Non-pigmented ciliary epithelial cell (primary cell): ENCODE measurements at places on chromosomes 13 and 19.
A peak's percentile ranks its signal among the peaks of the same experiment; 100 is the strongest.

- no peak for DNase-seq
These were observed 906 bp upstream of the CYP4F11 start for GRCh38 chr19:15935167-15935702.

DNA sequence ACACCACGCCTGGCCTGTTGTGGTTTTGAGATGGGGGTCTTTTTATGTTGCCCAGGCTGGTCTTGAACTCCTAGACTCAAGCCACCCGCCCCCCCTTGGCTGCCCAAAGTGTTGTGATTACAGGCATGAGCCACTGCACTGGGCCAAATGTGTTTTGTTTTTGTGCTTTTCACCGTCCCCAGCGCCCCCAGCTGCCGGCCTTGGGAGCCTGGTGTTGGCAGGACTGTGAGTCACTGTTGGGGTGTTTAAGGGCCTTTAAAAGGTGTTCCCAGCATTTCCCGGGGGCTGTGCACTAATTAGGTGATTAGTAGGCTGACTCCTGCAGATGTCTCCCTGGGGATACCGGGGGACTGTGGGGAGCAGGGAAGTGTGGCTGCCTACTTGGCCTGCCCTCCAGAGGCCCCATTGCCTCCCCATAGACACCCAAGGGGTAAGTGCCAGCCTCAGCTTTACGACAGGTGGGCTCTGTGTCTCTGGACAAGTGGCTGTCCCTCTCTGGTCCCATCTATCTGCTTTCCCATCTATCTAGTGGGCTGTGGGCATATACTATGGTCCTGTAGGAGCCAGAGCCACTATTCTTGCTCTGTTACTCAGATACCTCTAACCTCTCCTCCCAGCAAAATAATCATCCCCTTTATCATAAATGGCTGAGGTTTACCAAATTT is 11.8 kb upstream of the TLE5 start:
- DNase-seq = no peak

DNA sequence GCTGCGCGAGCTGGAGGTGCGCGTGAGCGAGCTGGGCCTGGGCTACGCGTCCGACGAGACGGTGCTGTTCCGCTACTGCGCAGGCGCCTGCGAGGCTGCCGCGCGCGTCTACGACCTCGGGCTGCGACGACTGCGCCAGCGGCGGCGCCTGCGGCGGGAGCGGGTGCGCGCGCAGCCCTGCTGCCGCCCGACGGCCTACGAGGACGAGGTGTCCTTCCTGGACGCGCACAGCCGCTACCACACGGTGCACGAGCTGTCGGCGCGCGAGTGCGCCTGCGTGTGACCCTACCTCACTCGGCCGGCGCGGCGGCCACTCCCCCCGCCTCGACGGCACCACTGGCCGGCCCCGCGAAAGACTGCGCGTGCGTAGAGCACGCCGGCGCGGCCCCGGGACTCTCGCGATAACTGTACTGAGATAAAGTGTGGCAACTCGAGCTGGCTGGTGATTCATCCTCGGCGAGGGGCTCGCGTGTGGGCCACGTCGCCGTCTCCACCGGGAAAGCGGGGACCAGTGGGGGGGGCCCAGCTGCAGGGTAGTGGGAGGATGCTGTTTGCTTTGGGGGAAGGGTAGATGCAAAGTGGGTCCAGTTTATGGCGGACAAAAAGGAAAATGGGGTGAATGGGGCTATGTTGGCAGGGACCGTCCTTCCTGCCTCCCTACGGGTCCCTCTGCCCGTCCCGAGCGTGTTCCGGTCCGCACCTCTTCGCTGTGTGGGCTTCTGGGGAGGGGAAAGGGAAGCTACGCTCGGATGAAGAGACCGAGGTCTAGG is 11.4 kb downstream of the FUT6 start:
- peak; percentile 46 for DNase-seq

DNA sequence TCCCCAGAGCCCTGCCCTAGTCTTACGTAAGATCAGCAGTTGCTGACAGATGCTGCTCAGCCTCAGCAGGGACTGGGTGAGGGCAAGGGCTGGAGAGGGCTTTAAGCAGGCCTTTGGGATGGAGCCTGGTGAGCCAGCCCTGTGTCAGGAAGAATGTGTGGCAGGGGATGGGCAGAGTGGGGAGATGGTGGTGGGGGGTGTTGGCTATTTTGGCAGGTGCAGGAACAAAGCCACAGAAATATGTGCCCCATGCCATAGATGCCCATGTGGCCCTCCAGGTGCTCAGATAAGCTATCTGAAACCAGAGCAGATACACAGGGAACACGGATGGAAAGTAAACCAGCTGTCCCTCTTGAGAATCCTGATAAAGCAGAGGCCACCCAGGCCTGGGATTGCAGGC is 1325.0 kb downstream of the UQCRFS1 start:
- DNase-seq = no peak

GRCh38 chr19:23002690-23003422 is at the start of gene ZNF728:
ZNF728 (minus strand) TSS chr19:23003176; CDS start chr19:23003030, 146 bp downstream.
- DNase-seq = no peak

- DNase-seq = no peak
These were observed 1.1 kb downstream of the IL17D start for GRCh38 chr13:20704459-20705069.

DNA sequence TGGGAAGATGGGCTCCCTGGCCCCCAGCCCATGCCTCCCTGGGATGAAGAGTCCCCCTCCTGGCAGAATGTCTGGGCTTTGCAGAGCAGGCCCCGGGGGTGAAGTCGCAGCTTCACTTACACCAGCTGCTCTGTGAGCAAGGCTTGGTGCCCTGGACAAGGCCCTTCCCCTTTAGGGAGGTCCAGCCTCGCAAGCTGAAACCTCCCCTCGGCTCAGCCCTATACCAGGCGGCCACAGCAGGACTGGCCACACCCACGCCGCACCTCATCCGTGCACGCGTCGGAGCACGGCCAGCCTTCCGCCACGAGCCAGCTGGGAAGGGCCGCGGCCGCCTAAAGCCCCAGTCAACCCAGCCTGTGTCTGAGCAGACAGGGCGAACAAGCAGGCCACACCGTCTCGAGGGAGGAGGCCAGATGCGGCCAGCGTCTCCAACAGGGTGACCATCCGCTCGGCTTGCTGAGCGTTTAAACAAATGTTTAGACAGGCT is 83.2 kb upstream of the MCF2L start:
- DNase-seq = peak; percentile 41

DNA sequence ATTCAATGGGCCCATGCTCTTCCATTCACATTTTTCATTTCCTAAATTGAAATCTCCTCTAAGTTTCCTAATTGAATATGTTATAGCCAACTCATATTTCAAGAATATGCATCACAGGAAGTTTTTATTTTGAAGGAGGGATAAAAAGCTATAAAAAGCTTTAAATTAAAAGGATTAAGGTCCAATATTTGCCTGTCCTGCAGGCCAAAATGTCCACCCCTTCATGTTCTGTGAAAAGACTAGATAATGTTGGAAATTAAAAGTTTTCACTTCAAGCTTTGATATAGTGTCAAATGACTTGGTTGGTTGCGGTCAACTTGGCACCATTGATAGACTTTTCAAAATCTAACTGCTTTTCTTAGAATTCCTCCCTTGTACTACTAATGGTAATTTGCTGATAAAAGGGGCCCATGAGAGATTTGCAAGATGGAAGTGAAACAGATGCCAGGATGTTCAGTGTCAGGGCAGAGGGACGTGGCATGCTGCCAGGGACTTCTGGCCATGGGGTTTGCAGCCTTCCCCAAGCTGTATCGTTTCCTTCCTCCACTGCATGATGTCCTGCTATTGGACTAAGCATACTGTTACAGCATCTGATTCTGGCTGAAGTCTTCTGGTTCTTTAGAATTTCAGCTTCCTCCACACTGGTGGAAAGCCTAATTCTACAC is 547.3 kb upstream of the MIR17HG start:
- DNase-seq = no peak

DNA sequence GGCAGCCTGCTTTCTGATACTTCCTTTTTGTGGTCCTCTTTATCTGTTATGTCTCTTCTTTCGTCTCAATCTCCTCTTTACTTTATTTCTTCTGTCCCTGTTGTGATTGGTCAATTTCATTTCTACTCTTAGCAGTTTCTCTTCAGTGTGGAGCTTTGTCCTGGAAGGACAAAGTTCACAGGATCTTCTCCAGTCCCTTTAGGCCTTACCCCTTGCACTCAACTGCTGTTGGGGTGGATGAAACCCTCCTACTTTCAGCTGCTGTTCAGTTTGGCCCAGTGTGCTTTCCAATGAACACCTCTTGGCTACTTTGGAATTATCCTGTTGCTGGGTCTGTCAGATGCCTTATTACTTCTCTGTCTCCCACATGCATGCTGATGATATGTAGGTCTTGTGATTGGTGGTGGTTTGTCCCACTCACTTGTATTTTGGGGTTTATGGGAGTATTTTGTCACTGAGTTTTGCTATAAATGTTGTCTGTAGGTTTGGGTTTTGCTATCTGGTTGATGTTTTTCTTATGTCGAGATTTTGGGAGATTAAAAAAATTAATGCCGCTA is 24.8 kb downstream of the WDR62 start:
- no peak for DNase-seq

- no peak for DNase-seq
These were observed 23.3 kb downstream of the LAMP1 start for GRCh38 chr13:113320226-113320875.

DNA sequence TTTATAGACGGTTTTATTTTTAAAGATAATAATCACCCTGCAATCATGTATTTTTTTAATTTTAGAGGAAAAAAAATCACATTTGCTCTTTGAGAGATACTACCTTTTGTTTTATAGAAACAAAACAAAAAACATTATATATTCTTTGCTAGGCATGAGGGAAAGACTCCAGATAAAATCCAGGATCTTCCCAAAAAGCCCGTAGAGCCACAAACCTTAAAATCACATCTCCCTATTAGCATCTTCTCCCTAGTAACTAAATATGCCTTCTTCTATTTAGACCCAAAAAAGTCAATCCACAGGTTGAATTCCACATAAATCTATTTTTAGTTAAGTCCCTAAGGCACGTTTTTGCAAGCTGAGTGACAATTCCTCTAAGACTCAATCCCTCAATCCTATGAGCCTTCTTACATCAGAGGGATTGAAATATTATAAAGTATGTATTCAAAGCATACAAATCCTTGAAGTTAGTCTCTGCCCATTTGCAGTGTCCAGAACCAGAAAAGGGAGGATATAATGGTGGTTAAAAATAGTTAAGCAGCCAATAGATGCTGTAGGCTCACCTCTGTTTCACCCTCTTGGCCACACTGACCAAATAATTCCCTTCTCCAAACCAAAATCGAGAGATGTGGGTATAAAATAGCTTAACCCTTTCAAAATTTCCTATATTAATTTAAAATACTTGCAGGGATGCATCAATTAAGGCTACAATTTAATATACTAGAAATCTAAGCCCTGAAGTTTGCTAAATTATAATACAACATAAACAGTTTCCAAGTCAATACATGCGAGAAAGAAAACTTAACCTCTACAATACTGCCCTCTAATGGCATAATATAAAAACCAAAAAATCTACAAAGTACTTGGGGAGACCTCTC is 64.0 kb downstream of the SERP2 start:
- no peak for DNase-seq

GRCh38 chr19:33690378-33691029 is 68.8 kb downstream of the CHST8 start:
- no peak for DNase-seq

DNA sequence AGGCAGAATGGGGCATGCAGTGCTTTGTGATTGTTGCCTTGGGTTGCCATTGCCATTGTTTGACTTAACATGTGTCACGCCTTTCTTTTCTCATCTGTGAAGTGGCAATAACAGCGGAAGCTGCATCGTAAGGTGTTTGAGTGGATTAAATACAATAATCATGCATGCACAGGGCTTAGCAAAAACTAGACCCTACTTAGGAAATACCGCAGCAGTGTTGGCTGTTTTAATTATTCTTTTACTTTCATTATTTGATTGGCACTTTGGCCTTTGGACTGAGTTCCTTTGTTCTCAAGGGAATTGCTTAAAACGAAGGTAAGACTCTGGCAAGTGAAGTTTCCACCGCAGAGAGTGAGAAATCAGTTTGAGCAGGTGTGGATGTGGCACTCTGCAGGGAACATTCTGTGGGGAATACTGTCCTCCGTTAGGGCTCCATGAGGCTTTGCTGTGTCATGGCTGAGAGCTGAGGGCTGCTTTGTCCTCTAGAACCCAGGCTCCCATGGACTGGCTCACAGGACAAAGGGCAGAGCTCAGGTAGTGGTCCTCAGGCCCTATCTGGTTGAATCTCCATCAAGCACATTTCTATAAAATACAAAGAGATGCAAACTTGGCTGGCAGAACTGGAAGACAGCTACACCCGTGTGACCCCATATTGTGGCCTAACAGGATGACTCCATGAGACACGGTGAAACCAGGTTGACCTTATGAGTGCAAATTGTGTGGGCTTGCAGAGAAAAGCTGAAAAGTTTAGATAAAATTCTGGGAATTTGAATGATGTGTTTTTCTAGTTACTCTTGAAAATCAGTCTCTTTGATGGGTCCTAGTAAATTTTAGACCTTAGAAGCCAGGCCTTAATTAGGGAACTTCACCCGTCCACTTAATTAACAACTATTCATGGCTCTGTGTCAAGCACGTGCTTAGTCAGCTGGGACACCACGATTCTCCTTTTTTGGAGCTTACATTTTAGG is 407.2 kb downstream of the KCNRG start:
- DNase-seq = no peak

- DNase-seq = no peak
These were observed 13.1 kb upstream of the THSD1 start for GRCh38 chr13:52419080-52419479.

GRCh38 chr13:98675066-98675465 is 77.4 kb downstream of the SLC15A1 start:
- no peak for DNase-seq

DNA sequence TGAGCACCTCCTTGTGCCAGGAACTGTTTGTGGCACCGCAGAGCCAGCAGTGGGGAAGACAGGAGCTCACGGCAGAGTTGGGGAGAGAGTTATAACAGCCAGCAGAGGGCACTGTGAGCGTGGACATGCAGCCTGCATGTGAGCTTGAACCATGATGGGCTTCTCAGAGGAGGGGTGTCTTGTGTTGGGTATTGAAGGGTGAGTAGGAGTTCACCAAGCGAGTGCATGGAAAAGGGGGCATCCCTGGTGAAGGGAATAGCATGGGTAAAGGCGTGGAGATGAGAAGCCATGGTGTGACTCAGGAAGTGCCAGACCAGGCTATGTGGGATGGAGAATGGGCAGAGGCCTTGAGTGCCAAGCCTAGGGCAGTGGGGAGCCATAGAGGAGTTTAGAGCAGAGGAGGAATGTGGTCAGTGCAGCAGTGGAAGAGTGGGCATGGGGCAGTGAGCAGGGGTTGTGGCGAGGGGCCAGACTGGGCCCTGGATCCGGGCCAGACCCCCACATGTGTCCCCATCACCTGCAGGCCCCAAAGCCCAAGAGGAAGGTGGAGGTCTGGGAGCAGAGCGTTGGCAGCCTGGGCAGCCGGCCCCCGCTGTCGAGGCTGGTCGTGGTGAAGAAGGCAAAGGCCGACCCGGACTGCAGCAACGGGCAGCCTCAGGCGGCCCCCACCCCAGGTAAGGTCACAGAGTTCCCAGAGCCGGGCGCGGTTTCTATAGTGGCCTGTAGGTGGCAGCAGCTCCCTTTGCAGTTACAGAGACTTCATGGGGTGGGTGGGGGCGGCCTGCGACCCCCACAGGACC is 11.8 kb upstream of the SHD start:
- DNase-seq = no peak

- no peak for DNase-seq
These were observed 23.6 kb upstream of the CCDC124 start for GRCh38 chr19:17909003-17909732.

GRCh38 chr19:17005000-17005399 is 21.6 kb downstream of the CPAMD8 start:
- no peak for DNase-seq
